ENCODE measurements at places on chromosomes 16 and 17. TPM values are rescaled to one million over a fixed set of nuclear protein-coding genes. Genes with fewer than 3 reads are reported as not detected.
A peak's percentile ranks its signal among the peaks of the same experiment; 100 is the strongest.

DNA sequence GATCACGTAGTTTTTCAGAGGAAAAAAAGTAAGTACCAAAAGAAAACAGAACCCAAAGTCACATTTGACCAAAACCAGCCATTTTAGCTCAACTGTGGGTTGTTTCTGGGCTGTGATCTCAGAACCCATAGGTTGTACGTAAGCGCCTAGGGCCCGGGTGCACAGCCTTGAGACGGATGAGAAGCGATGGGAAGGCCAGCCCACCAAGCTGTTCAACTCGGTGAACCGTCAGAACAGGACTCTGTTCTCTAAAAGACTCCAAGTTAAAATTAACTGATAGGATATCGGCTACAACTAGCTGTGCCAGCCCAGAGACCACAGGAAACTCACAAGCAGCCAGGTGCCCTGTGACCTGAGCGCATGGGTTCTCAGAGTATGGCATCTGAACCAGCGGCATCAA, 28.3 kb downstream of the USP22 start:
- DNase-seq = no peak
- peaks cover 96% of the 10 kb centered on the region for H3K36me3 ChIP-seq
- no peaks in the 10 kb centered on the region for H3K4me1 ChIP-seq
- H3K4me3 ChIP-seq = no peak overlapping the region
- H3K27me3 ChIP-seq = no peaks in the 10 kb centered on the region

Gene WNT9B
- total RNA-seq = not detected

GRCh38 chr17:72501404-72502370, 380.9 kb downstream of the SOX9 start:
- H3K4me1 ChIP-seq = no peaks in the 10 kb centered on the region
- no peak for DNase-seq
- H3K36me3 ChIP-seq = no peaks in the 10 kb centered on the region
- H3K4me3 ChIP-seq = no peak overlapping the region

Gene PPY
- not detected for total RNA-seq

DNA sequence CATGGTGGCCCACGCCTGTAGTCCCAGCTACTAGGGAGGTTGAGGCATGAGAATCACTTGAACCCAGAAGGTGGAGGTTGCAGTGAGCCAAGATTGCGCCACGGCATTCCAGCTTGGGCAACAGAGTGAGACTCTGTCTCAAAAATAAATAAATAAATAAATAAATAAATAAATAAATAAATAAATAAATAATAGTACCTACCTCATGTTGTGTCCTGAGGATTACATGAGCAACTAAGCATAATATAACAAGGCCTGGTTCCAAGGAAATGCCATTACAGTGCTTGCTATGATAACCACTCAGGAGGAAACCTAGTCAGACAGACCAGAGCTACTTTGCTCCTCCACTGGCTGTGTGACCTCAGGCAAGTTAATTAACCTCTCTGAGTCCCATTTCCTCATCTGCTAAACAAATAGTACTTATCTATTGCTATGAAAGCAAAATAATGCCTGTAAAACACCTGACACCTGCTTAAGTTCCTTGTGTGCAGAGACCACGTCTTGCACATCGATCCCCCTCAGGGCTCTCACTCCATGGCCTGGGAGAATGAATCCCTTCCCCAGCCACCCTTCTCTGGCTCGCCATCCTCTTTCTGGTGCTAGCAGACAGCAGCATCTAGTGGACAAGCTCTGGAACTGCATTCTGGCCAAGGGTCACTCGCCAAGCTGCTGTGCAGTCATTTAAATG, 7.5 kb downstream of the EPOP start:
- DNase-seq = peak; percentile 42
- no peaks in the 10 kb centered on the region for H3K4me1 ChIP-seq
- no peak overlapping the region for H3K4me3 ChIP-seq

Gene CDC27
- total RNA-seq = 63.5 TPM

All from CD4-positive, CD25-positive, alpha-beta regulatory T cell (primary cell).